GM10248 (cell line): ENCODE measurements at places on chromosomes 1 and 21.

DNA sequence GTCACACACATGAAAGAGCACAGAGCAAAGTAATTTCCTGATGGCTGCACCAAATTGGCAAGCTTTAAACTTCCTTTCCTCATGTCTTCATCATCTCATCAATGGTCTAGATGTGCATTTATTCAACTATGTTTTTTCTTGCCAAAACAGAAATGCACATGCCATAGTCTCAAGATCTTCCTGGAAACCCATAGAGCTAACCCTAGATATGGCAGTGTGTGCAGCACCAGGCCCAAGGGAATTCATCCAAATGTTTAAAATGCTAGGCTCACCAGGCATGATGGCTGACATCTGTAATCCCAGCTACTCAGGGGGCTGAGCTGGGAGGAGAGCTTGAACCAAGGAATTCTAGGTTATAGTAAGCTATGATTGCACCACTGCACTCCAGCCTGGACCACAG is 31.2 kb upstream of the PALMD start:
- DNase-seq = no peak

DNA sequence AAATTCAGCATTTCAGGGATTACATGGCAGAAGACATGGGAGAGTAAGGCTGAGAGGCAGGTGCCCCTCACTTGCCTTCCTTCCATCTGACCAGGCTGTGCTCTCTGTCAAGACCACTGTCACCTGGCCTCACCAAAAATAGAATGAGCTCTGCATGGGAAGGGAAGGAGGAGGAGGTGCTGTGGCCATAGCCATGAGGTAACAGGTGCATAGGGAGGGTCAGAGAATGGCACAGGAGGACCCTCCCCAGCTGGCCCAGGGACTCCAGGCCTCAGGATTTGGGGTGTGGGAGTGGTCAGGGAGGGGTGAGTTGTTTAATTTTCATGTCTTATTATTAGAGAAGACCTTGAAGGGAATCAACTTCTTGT is 192.3 kb downstream of the FCRL5 start:
- no peak for DNase-seq

DNA sequence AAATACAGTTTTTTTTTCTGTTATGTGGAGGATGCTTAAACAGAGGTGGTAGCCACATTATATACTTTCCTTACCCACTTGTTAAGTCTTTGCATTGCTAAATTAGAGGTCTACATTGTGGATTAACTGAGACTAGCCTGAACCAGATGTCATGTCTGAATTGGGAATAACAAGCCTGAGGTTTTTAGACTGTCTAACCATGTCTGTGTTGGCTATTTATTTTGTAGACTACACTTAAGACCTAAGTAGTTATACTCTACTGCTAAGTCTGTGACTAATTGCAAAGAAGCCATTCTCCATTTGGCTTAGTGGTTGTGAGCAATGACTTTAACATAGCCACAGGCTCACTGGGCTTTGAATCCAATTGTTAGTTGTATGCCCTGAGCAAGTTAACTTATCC is 45.4 kb downstream of the CDC14A start:
- no peak for DNase-seq

GRCh38 chr1:111571239-111571638 is 48.4 kb upstream of the RAP1A start:
- no peak for DNase-seq

DNA sequence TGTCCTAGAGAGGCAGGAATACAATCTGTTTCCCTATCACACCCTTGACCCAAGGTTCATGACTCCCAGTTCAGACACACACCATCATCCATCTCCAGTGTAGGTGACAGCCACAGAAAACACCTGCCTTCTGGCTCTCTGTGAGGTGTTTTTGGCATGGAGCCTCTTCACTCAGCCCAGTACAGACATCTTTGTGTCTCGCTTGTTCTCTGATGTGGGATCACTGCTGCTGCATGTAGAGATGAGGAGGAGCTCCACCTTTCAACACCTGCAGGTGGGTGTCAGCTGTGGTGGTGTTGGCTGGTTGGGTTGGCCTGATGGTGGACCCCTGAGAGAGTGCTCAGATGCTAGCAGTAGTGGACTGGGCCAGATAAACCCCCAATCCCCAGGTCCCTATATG is 916.7 kb upstream of the B3GALT2 start:
- no peak for DNase-seq

DNA sequence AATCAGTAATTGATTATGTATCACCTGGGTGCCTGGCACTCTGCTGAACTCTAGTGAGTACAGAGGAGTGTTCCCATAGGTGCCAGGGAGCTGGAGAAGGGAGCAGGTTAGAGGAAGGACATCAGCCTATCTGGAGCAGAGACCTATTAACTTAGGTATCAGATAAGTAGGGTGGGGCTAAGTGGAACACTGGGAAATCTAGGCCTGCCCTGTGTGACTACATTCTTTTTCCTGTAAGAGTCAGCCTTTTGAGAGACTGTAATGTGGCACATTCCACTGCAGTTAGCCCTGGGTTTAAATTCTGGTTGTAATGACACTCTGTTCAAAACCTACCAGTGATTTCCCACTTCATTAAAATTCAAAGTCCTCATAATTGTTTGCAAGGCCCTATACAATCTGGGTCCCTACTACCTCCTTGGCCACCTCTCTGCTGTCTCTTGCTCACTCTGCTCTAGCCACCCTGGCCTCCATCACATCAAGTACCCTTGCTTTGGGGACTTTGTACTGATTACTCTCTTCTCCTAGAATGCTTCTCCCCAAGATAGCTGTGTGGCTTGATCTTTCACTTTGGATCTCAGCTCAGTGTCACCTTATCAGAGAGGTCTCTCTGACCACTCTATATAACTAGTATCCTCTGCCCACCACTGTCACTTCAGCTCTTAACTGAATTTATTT is 12.9 kb downstream of the STX12 start:
- DNase-seq = no peak
